ENCODE measurements at places on chromosomes 13 and 19.

- DNase-seq = no peak
Observed at GRCh38 chr19:34841780-34842179, 68.8 kb upstream of the ZNF599 start.

DNA sequence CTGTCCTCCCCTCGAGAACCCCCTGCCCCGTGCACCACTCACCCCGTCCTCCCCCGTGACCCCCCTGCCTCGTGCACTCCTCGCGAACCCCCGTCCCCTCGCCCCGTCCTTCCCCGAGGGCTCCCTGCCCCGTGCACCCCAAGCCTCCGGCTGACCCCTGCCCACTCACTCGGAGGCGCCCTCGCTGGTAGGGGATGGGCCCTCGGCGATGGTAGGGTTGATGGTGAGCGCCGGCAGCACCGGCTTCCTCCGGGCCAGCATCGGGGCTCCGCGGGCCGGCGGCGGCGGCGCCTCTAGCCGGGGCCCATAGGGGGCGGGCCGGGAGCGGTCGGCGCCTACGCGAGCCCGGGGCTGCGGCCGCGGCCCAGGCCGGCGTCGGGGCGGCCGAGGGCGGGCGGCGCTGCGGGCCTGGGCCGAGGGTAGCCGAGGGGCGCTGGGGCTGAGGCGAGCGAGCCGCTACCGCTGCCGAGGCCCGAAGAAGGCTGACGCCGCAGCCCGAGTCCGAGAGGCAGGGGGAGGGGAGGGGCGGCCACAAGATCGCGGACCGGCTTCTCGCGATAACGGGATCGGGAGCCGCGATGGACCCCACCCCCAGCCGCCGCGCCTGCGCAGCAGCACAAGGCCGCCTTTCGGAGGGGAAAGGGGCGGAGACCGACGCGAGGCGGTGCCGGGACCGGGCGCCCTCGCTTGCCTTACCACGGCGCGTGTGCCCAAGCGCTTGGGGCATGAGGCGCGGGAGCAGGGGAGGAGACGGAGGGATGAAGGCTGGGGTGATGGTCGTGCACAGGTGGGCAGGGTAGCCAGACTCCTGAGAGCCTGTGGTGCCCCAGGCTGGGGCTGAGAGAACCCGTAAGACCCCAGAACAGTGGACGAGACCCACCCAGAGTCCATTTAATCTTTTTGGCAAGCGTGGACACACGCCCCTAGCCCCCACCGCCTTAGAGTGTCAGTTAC is at the start of gene MAP2K2:
TSS of gene MAP2K2 (minus strand) at position 508 of the 954 bp plus-strand sequence. CDS start at position 261, 247 bp downstream.
- peak; percentile 76 for DNase-seq

GRCh38 chr19:52138278-52138982 is 1.3 kb downstream of the ZNF616 start:
- DNase-seq = no peak

GRCh38 chr13:112056739-112057438 is 10.1 kb upstream of the SOX1 start:
- no peak for DNase-seq

DNA sequence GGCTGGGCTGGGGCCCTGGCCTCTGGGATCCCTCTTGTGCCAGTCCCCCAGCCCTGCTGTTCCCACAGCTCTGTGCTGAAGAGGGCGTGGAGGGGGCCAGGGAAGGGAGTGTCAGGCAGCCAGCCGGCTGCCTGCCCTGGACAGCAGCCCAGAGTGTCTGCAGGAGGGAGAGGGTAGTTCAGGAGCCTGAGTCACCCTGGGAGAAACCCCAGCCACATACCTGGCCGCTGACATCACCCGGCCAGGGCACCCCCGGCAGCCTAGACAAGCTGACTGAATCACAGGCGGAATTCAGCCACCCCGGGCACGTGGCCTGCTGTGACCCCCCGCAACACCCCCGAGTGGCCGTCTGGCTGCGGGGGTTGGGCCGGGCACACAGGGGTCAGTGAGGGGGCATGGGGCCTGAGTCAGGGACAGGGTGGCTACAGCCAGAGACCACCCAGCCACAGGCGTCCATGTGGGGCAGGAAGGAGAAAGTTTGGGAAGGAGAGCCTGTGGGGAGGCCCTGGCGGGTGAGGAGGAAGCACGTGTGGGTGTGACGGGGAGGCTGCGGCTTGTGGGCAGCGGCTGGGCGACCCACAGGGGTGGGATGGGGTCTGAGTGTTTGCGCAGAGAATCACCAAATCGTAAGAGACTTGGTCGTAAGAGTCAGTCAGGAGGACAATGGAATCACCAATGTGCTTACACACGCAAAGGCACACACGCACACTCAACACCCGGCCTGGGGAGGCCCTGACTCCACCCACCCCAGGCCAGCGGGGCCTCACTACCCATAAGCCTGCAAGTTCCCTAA is 11.9 kb upstream of the FOSB start:
- DNase-seq = peak; percentile 99
